Stimulated activated CD4-positive, alpha-beta T cell treated with anti-CD3 and anti-CD28 coated beads, Interleukin-12 subunit alpha, Interleukin-12 subunit beta, amount 100 ng/mL, for 24 hours (primary cell): ENCODE measurements at places on chromosomes 2 and 18.

GRCh38 chr18:52130624-52131301 lies 209.2 kb upstream of the DCC start:
- no peak for DNase-seq

- no peak for DNase-seq
Observed at GRCh38 chr2:2326068-2327040, 4.7 kb downstream of the MYT1L start.

DNA sequence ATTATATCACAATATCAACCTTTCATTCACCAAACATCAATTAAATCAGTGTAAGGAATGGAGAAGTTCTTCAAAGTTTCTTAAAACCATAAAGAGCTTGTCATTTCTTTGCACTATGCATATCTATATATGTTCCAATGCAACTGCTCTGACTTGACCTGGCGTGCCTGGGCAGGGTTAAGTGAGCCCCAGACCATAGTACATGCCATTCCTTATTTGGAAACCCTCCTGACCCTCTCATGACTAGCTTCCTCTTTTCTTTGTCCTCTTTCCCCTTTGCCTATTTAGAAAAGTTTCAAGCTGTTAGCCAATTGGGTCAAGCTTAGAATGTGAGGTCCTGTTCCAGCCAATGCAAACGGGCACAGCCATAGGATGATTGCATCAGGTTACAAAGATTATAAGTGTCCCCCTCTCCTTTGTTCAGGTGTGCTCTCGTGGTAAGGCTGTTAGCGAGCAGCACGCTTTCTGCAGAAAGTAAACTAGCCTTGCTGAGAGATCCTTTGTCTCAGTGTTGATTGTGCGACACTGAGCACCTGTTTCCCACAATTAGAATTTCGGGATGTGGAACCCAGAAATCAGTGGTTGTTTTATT lies 78.2 kb upstream of the UXS1 start:
- DNase-seq, result no peak

DNA sequence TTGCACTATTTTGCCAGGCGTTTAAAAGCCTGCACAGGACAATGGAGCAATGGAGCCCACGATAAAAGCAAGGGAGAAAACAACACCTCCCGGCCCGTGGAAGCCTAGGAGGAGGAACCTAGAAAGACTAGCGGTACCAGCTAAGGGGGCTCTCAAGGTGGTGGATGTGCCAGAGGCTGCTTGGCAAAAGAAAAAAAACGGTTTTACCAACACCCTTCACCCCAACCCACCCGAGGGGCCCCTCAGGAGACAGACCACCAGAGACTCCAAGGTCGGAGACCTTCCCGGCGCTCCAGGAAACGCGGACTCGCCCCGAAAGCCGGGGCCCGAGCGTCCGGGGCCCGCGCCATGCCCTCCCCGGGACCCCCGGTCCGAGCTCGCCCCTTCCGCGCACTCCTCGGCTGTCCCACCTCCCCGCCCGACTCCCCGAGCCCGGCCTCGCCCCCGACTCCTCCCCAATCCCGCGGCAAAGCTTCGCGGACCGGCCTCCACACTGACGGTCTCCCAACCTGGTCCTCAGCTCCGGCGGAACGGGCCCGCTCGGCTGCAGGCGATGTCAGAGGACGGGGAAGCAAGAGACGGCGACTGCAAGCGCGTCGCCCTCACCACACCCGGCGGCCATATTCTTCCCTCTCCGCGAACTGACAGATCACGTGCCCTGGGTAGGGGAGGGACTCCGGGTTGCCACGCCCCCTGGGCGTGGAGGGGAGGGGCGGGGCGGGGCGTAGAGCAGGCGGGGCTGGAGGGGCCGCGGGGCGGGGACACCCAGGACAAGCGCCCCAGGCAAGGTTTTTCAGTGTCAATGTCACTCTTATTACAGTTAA lies at the start of gene KIDINS220:
Gene KIDINS220 (minus strand): TSS at position 643 of the 824 bp plus-strand sequence. CDS start 10,520 bp downstream, outside the sequence.
- peak; percentile 68 for DNase-seq

- peak; percentile 69 for DNase-seq
Observed at GRCh38 chr18:13375302-13376255, 157.0 kb downstream of the LDLRAD4 start.

DNA sequence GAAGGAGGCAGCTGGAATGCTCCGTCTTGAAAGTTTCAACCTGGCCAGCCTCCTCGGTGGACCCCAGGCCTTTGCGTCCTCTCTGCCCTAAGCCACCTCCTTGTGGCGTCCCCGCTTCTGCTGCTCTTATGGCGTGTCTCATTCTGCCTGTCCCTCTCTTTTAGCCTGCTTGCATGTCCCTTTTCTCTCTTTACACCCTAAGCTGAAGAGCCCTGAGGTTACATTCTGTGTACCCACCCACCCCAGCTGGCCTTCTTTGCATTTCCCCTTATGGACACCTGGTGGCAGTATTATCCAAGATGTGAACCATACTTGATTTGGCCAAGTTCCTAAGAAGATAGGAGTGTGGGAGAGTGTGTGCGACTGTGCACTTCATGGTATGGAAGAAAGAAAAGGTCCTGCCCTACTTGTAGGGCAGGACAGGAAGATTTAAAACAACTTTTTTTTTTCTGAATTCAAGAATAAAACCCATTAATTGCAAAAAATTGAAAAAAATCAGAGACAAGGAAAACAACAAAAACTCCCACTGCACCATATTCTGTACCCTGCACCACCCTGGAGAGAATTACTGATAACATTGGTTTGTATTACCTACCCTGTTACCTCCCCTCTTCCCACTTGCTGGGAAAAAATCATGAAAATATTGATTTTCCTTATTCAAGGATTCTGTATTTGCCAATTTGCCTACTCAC lies 77.4 kb downstream of the DYSF start:
- DNase-seq, result no peak

DNA sequence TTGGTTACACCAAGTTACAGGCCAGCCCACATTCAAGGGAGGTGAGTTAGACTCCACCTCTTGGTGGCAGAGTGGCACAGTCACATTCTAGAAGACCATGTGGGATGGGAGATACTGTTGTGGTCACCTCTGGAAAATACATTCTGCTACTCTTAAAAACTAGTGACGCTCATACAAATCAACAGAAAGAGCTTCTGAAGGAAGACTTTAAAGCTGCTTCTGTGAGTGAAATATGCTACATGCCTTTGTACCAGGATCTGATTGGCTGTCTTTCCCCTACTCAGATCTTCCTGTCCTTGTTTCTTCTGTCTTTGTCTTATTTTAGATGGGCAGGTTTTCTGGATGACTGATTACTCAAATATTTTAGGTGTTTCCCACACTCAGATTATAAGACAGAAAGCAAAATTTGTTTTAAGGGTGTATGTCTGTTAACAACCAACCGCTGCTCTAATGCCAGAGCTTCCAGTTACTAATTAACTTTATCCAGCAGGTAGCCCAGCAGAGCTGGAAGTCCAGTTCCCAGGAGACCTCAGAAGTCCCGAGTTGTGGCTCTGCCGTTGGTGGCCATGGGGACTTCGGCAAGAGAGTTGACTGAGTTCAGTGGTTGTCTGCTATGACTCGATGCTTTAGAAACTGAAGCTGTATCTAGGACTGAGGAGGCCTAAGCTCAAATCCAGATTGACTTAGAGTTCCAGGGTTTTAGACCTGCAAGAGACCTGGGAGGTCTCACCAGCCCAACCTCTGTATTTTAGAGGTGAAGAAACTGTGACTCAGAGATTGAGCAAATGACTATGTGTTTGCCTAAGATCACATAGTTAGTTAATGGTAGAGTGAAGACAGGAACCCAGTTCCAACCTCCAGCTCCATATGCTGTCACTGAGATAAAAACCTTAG lies 7.4 kb downstream of the IL1R2 start:
- DNase-seq, result no peak

GRCh38 chr2:111705239-111705638 lies 178.8 kb downstream of the ANAPC1 start:
- no peak for DNase-seq
